ENCODE measurements at places on chromosomes 4 and X.

- no peak for DNase-seq
Observed at GRCh38 chrX:24601858-24602257, 45.3 kb downstream of the PCYT1B start.

- no peak for DNase-seq
Observed at GRCh38 chr4:125985856-125986255, 671.1 kb downstream of the FAT4 start.

DNA sequence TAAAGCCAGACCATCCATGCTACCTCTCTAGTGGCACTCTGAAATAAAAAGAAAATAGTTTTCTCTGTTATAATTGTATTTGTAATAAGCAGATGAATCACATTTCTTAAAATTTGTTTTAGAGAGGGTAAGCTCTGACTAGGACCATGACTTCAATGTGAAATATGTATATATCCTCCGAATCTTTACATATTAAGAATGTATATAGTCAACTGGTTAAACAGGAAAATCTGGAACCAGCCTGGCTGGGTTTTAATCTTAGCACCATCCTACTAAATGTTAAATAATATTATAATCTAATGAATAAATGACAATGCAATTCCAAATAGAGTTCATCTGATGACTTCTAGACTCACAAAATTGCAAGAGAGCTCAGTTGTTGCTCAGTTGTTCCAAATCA is 1.5 kb downstream of the FGB start:
- DNase-seq = no peak

GRCh38 chr4:87309625-87310024 is 13.1 kb downstream of the HSD17B13 start:
- DNase-seq = no peak

DNA sequence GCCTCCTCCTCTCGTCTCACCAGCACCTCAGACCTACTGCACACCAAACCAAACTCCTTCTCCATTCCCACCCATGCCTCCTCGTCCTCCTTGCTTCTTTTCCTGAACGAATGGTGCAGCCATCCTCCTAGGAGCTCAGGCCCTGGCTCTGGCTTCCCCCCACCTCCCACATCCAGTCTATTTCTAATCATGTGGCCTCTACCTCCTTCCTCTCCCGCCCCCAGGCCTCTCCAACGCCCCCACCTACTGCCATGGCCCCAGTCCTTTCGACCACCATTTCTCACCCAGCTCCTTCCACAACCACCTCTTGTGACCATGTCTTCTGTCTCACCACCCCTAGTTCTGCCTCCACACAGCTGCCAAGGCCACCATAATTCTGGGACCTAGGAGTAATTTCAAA is 127.1 kb downstream of the PJA1 start:
- no peak for DNase-seq

GRCh38 chrX:16138108-16138427 is 14.7 kb downstream of the GRPR start:
- no peak for DNase-seq

DNA sequence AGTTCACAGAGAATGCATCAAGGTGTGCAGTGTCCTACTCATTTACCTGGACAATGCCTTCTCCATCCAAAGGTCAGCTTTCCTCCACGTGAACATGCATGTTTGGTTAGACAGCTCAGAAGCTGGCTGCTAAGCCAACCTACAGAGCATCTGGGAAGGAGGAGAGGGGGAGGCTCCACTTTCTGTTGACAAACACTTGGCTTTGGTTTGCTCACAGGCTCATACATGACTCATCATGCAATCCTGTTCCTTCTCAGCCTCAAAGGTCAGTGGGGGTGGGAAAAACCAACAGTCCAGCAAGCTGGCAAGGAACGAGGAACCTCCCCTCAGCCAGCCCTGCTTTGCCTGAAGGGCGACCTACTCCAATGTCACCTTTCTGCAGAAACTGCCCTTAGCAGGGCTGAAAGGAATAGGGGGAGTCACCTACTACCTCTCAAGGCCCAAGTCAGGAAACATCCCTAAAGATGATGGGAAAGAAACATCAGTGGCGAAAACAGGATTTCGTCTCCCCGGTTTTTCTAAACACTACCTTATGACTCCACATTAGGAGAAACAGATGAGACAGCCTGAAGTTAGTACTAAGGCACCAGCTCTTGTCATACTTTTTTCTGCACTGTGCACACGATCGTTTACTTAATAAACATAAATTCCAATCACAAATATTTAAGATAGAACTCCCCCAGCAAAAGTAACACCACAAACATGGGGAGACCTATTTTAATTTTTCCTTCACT is 37.9 kb downstream of the RELL1 start:
- no peak for DNase-seq

DNA sequence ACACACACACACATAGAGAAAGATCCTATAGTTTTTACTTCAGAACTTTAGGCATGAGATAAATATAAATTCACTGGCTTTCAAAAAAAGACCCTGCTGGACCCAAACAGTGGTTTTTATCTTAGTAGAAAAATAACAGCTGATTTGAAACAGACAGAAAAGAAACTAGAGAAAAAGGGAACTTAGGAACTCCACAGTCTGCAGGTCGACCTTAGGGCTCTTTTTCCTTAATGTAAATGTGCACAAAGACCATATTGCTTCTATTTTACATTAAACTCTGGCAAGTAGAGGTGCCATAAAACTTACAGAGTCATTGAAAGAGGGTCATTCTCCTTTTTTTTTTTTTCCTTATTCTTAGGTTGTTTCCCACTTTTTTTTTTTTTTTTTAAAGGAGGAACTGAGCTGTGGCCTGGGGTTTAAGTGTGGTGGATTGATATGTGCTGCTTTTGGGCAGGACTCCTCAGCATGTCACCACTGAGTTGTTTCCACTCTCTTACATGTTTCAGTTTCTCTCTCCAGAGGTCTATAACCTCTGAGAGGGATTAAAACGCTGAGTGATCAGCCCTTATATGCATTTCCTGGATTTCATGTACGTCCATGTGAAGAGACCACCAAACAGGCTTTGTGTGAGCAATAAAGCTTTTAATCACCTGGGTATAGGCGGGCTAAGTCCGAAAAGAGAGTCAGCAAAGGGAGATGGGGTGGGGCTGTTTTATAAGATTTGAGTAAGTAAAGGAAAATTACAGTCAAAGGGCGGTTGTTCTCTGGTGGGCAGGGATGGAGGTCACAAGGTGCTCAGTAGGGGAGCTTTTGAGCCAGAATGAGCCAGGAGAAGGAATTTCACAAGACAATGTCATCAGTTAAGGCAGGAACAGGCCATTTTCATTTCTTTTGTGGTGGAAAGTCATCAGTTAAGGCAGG is 70.8 kb upstream of the PACRGL start:
- no peak for DNase-seq

DNA sequence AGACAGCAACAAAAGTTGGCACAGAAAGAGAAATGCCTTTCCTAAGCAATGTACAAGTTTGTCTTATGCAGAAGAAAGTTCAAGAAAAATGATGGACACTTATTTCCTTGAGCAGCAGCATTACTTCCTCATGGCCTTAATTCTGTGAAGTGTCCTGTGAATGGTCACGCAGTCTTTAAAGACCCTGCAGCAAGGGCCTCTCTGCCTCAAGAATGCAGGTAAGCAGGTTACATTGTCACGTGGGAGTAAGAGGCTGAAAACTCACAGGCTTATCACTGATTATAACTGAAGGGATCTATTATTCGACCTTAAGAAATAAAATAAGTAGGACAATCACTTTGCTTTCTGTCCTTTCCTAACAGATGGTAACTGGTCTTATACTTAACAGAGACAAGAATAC is 109.1 kb downstream of the ATP8A1 start:
- no peak for DNase-seq

GRCh38 chr4:113659127-113659526 is 102.4 kb downstream of the CAMK2D start:
- DNase-seq = no peak

DNA sequence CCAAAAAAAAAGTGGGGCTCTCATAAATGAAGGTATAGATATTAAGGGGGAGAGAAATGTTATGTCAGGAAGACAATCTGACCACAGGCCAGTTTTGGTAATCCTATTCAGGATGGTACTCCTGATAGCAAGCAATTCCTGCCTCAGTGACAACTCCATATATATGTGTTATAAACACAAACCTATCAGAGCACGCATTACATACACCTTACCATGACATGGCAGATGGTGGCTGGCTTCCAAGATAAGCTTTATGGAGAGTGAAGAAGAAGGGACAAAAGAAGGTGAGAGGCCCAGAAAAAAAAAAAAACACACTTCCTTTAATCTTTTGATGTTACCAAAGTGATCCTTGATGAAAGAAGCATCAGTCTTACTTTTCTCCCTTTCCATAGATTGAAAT is 29.5 kb upstream of the KDR start:
- DNase-seq = no peak

DNA sequence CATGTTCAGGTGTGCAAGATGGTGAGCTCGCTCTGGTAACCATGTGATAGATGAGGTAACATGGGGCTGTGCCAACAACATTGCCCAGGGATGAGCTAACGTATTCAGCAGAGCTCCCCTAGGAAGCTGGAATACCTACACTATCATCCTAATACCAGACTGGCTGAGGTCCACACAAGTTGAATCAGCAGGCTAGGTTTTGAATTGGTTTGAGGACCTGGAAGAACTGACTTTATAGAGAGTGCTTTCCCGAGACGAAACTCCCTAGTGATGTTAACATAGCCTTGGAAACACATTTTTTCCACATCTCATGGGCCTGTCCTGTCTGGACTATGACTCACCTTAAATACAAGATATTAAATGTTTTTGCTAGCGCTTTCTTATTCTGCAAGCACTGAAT is 56.7 kb downstream of the IGFBP7 start:
- no peak for DNase-seq

DNA sequence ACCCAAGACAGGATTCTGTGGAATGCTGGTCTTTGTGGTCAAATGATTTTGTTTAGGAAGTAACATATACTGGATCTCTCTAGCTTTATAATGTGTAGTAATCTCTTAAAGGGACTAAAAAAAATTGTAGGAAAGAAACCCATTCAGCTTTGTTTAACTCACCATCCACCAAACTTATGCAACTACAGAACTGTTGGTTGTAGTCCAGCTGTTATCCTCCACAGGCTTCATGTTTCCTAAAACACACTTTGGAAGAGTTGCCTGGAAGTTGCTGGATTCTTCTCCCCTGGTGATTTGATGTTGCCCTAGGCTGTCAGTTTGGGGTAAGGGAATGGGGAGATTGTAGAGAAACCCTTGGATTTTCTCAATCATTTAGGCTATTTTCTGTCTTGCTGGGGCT is 89.3 kb downstream of the RLIM start:
- DNase-seq = no peak

DNA sequence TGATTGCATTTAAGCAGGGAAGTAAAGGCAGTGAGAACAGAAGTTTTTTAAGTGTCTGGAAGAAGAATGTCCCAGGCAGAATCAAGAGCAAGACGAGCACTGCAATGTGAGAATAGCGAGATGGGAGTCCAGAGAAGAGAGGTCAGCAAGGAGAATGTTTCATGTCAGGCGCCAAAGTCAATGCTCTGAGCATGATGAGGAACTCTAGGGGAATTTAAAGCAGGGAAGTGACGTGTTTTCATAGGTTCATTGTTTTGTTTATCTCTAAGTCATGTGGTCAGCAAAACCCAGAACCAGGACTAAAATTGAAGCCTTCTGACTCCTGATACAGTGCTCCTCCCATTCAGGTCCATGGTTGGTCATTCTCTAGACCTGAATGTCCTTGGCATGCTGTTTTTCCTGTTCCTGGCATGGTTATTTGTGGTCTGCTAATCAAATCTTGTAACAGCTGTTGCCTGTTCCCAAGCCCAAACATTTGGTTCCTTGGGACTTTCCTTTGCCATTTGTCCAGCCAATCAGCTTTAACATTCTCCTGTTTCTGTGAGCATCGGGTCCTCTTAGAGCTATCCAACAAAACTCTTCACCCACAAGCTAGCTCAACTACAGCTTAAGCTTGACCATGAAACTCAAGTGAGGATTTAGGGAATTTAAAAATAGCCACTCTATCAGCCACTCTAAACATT is 37.7 kb downstream of the PTCHD1 start:
- no peak for DNase-seq

DNA sequence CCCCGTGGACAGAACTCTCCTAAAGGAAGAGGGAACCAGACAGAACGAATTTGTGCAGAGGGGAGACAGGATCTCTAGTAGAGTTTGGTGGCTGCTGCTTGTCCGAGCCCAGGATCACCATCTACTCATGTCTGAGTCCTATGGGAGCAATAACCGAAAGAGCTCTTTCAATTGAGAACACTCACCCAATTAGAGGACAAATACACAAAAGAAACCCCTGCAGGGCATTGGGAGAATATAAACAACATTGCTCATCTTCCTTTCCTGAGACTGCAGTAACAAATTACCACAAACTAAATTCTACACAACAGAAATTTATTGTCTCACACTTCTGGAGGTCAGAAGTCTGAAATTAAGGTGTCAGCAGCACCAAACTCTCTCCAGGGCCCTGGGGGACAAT is 65.6 kb downstream of the SPINK2 start:
- no peak for DNase-seq

DNA sequence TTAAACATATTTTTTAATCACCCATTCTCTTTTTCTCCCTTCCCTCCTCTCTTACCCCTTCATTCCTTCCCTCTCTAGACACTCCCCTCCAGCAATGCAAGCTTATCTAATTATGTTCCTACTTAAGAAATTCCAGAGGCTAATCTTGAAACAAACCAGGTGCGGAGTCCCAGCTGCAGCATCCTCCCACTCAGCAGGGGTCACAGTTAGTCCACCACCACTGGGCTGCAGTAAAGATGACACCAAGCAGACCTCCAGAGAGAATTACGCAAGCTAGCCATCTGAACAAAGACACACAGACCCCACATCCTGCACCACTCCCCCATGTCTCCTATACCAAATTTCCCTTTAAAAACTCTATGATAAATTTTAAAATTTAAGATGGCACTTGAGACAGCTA is 13.9 kb upstream of the SEC24B start:
- DNase-seq = no peak

GRCh38 chr4:41155194-41155830 is 59.0 kb downstream of the APBB2 start:
- DNase-seq = no peak

DNA sequence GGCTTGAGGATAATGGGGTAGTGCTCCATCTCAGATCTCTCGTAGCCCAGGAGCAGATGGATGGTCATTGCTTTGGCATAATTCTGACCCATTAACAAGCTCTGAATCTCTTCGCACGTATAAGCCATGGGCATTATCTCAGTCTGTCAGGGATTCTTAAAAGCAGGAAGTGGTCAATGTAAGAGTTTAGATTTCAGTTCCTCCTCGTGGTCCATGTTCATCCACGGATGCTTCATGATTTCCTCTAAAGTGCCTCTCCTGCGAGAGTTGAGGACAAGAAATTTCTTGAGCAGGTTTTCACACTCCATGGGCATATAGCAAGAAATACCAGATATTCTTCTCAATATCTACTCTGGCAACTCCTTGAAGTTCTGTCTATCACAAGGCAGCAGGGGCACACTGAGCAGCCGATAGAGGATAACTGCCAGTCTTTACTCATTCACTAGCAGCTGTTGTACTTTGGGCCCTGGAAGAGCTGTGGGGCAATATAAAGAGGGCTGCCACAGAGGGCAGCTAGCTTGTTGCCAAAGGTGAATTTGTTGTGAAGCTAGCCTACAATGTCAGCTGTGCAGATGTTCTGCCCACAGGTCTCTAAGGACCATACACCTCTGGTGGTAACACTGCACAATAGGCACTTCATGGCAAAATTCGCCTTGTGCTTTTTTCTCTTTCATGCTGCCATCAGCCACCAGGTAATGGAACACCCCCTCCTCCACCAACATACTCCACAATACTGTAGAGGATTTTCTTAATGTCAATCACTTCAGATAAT is 52.0 kb upstream of the WDR17 start:
- no peak for DNase-seq
